ENCODE measurements at places on chromosomes 1 and 21.
A peak's percentile ranks its signal among the peaks of the same experiment; 100 is the strongest.

- DNase-seq: no peak
These were observed 112.1 kb upstream of the C1orf87 start for GRCh38 chr1:60185684-60186083.

GRCh38 chr1:181062836-181063428 is 25.6 kb upstream of the IER5 start:
- no peak for DNase-seq

GRCh38 chr1:93358293-93358692 is 12.6 kb downstream of the DR1 start:
- DNase-seq: no peak

DNA sequence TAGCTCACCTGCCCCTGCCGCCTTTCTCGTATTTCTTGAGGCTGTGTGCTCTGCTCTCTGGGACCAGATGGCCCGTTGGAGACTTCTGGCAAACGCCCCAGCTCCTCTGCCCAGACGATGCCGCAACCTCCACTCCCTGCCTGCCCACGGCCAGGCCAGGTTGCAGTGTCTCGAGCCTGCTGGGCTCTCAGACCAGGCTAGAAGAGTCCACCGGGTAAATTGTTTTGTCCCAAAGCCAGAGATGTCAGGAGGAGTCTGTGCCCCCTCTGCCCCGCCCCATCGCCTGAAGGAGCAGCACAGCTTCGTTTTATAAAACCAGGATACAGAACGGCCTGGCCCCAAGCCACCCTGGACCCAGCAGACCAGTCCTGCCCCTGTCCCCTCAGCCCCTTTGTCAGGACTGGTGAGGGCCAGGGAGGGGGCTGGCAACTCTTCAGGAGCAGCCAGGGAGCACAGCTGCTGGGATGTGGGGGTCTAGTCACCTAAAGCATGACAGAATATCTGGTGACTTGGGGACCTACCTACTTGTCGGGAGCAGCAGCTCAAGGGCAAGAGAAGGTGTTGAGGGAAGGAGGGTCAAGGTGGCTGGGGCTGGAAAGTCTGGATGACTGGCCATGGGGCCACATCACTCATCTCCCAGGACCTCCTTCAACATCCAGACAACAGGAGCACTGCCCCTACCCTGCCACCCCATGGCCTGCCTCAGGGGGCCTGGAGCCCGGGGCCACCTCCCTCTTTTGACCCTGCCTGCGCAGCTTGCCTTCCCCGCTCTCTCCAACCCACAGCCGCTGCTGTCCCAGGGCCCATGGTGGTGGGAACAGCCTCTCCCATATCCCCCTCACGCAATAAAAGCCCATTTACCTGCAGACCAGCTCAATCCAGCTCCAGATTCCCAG is 33.9 kb upstream of the LBR start:
- no peak for DNase-seq

DNA sequence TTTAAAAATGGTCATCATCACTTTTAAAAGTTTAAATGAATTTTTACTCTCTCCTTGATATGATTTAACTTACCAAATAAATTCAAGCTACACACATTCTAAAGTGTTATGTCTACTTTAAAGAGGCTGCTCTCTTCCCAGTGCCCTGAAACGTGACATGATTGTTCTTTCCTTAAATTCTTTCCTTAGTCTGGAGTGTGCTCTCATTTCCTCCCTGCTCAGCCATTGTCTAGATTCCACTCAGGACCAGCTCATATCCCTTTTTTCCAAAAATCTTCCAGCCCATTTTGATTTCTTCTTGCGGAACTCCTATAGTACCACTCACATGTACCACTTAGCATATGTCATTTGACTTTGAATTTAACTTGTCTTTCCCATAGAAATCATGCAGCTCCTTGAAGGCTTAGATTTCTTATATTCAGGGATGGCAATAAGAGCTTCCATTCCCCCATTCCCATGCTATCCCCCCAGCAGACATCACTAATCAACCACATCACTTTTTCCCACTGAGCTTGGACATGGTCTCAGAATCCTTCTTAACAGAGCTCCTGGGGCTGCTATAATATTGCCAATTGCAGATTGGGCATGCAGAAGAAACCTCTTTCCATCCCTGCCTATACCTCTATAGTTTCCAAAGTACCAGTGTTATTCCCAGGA is 54.7 kb upstream of the ITPKB start:
- no peak for DNase-seq

DNA sequence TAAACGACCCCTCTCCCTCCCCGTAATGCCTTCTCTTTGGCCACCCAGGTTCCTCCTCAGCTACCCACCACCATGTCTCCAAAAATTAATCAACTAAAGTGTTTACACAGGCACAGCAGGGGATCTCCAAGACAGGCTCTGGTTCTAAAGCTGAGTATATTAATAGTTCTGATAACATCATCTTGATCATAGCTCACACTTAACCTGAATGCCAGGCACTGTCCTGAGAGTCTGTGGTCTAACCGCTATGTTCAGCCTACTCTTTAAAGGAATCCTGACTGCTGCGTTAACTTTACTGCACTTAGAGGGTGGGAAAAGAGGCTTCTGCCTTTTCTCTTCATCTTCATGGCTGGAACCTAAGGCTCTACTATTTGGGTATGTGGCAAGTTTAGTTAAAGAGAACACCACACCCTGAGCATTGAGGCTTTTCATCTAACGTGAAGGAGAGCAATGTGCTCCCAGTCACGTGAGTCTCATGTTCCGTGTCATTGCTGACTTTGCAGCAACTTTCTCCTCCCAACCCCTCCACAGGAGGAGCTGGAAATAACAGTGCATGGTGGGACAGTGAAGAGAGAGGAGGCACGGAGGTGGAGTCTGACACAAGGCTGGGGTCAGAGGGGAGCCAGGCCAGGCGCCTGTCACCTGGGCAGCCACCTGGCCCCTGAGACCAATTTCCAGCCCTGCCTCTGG is 86.4 kb downstream of the FAM78B start:
- DNase-seq: no peak

DNA sequence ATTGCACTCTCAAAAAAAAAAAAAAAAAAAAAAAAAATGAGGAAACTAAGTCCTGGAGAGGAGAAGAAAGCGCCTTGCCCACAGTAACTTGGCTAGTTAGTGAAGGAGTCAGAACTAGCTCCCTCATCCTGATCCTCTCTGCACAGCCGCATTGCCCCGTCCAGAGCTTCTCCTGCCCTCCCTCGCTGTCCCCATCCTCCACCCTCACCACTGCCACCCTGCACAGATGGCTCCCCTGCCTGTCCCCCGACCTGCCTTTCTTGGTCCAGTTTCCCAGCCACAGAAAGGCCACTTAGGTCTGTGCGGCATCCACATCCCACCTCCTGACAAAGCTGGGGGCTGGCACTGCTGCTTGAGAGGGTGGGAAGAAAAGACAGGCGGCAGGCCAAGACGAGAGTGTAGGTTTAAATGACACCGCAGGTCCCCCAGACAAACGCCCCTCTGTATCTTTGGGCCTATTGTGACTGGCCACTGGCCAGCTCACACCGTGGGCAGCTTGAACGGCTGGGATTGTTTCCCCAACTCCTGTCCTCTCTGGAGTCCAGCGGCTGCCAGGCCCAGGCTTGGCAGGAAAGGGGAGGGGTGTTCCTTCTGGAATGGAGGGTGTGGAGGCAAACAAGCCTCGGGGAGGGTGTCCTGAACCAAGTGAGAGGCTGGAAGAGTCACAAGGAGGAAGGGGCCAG is 20.2 kb downstream of the NCMAP start:
- DNase-seq: peak; percentile 75

- no peak for DNase-seq
These were observed 53.2 kb downstream of the PTPRU start for GRCh38 chr1:29289493-29289892.

DNA sequence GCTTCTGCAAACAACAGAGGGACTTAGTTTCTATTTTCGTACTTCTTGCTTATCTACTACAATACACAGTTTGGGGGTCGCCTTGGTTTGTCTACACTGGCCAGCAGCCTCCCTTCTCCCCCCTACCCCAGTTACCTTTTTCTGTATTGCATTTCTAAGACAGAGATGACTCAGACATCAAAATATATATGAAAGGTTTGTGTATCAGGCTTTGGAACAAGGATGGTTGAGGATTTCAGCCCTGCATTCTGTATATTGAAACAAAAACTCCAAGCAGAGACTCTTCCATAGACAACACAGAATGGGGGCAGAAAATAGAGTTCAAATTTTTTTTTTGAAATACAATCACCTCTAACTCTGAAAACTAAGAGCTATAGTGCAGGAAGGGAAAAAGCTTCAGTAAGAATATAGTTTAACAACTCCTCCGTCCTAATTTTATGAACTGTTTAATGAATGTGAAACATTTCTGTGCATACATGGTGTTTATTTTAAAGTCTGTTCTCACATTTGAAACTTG is 1.9 kb downstream of the SAMD13 start:
- DNase-seq: no peak

GRCh38 chr1:83998498-83999315 is at the start of gene TTLL7:
TTLL7 (minus strand) TSS chr1:83999132; CDS start chr1:83952211, 46,921 bp downstream.
- peak; percentile 89 for DNase-seq

DNA sequence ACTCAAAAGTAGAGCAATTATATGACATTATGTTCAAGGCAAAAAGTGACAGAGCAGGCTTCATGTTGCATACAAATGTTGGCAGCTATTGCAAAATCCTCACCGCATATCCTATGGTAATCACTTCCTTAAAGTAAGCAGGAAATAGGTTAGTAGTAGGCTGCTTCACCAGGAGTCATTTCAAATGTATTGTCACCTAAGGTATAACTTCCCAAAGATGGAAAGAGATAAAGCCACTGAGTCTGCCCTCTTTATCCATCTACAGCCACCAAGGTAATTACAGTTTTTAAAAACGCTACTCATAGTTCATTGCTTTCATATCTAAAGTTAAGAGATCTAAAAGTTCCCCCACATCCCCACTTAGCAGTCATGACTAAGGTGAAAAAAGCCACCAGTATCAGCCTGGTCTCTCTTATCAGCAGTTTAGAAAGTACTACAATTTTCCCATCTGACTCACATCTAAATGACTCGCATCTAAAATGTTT is 31.6 kb upstream of the UBE2U start:
- DNase-seq: no peak

GRCh38 chr21:33731447-33731846 is 89.1 kb downstream of the ITSN1 start:
- DNase-seq: no peak

GRCh38 chr1:12760256-12760795 is 13.2 kb upstream of the PRAMEF12 start:
- DNase-seq: no peak

- no peak for DNase-seq
These were observed 45.5 kb downstream of the TRABD2B start for GRCh38 chr1:47951545-47952235.

DNA sequence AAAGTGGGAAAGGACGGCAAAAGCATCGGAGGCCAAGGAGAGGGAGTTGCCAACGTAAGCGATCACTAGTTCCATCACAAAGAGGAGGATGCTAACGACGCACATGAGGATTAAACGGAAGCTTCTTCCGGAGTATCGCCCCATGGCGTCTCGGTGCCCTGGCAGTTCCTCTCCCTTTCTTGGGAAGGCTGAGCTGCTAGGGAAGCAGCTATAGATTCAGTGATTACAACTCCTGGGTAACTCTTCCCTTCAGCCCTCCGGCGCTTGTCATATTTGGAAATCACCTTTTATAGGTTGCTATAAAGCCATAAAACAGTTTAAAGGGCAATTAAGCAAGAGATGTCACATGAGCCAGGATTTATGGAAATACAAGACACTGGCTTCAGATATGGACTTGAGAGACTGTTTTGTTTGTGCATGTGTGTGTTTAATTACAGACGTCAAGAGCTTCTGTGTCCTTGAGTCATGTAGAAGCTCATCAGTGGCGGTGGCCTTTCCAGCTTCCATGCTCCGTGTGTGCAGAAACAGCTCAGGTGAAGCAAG is 30.6 kb upstream of the SLC30A10 start:
- no peak for DNase-seq

GRCh38 chr1:219173434-219173757 is 282 bp upstream of the LYPLAL1 start:
- no peak for DNase-seq

DNA sequence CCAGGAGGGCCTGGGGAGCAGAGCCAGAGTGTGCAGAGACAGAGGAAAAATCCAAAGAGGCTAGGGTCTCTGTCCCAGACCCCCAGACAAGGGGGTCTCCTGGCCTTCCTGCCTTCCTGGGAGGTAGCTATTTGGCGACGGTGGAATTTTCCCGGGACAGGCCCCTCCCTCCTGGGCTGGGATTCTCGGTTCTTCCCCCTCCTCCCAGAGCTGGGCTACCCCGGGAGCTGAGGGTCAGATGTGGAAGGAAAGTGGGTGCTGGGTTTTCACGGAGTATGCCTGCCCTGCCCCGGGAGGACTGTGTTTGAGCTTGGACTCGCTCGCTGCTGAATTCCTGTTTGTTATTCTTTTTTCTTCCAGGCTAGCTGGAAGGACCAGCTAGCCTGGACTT is 759 bp downstream of the AMPD2 start:
- DNase-seq: peak; percentile 66

DNA sequence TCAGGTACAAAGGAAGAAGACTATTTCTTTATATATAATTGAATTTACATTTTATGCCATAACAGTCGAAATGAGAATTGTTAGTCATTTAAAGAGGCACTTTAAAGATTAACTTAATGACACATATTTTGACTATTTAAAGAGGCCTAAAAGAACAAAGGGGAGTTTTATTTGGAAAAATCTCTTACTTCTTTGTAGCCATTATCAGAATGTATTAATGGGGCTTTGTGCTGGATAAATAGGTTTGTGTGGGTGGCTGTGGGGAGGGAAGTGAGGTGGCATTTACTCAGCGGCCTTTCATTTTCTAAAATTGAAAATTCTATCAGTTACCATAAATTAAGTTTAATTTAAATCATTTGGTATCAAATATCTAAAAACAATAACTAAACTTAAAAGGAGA is 462.2 kb upstream of the CXADR start:
- DNase-seq: no peak

- no peak for DNase-seq
These were observed 12.8 kb downstream of the ZDHHC18 start for GRCh38 chr1:26839339-26839722.

GRCh38 chr21:31173881-31174555 is 135.7 kb upstream of the KRTAP19-8 start:
- no peak for DNase-seq

DNA sequence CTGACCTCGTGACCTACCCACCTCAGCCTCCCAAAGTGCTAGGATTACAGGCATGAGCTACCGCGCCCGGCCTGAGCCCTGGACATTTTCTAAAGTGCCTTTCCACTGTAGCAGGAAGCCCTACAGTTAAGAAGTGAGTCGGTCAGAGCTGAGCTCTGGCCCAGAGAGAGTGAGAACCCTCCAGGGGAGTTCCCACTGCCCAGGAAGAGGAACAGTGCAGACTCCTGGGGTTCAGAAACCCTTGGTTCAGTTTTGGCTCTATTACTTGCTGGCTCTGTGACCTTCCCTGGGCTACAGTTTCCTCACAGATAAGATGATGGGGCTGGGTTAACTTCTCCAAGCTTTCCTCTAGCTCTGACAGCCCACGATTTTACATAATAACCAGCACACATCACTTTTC is 20.9 kb downstream of the SLC9A1 start:
- no peak for DNase-seq

DNA sequence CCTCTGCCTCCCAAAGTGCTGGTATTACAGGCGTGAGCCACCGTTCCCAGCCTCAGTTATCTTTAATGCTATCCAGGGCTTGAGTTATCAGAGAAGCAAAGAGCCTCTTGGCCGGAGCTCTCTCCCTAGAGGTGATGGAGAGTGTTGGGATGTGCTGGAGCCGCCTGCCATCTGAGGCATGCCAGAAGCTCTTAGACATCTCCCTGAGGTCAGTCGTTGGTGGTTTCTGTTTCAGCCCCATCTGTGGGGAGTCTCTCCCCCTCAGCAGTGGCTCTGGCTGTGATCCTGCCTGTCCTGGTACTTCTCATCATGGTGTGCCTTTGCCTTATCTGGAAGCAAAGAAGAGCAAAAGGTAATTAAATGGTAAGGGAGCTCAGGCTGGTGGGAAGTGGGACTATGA is 11.6 kb upstream of the ZNF691 start:
- no peak for DNase-seq
